ENCODE measurements at places on chromosomes 13 and 19.
A peak's percentile ranks its signal among the peaks of the same experiment; 100 is the strongest.

DNA sequence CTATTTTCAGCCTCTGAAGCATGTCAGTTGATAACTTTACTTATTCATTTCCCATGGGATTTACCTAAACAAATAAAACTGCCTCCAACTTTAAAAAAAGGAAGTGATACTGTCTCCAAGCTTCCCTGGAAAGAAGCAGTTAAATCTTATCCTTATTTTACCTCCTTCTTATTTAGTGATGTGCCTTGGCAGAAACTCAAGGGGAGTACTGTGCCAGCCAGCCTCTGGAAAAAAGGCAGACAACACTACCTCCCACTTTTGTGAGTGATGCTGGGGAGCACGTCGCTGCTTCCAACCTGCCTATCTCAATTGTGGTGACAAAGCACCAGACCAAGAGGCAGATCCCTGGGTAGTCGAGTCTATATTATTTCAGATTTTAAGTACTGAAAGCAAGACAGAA, 765.6 kb downstream of the DIAPH3 start:
- peak; percentile 7 for DNase-seq

- no peak for DNase-seq
Observed at GRCh38 chr19:33628921-33629825, 7.4 kb downstream of the CHST8 start.

- no peak for DNase-seq
Observed at GRCh38 chr19:54100561-54100960, at the start of gene OSCAR. TSS of gene OSCAR (minus strand) at chr19:54100803. CDS start at chr19:54100792, 11 bp downstream.

DNA sequence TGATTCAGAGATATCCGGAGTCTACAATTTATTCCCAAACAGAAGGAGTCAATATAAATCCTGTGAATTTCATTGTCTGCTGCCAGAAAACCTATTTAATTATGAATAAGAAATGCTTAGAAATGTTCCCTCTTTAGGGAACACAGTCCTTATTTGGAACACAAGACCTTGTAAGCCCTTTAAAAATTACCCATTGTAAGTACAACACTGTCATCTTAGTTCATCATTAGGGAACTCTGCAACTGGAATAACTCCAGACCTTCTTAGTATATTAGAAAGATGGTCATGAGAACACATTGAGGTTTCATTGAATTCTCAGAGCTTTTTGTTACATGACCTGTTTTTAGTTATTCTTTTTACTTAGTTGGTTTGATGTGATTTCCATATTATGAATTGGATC, 548.5 kb upstream of the KLF12 start:
- DNase-seq = no peak

DNA sequence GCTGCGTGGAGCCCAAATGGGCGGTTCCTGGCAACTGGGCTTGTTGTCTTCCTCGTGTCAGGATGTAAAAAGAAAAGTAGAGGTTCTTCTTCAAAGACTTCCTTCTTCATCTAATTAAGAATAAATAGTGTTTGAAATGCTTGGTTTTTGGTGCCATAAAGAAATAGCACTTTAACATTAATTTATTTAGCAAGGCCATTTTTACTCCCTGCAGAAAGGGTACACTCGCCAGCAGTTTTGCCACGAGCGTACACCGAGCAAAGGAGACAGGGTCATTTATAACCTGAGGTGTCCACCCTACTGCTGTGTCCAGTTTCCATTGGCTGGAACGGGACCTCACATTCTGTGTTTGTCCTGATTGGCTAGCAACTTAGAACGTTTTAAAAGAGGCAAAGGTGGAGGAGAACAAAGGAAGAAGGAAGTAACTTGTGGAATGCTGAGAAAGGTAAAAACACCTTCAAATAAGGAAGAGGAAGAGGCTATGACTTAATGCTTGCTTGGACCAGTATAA, 21.8 kb upstream of the OR10H1 start:
- no peak for DNase-seq

DNA sequence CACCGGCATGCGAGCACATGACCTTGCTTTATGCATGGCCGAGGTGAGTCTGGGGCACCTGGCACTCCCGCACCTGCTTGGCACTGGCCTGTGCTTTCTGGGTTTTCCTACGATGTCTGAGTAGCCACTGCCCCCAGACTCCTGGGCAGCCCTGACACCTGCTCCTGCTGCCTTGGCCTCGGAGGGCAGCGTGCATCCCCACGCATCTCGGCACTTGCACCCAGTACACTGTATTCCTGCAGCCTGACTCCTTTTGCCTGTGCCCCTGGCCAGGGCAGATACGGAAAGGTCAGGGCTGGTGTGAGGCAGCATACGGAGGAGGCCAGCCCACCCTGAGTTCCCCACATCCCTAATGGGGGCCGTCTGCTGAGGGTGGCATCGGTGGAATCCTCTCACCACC, 340.6 kb downstream of the TEX29 start:
- no peak for DNase-seq

- no peak for DNase-seq
Observed at GRCh38 chr13:105255472-105255871, 1280.0 kb downstream of the EFNB2 start.

DNA sequence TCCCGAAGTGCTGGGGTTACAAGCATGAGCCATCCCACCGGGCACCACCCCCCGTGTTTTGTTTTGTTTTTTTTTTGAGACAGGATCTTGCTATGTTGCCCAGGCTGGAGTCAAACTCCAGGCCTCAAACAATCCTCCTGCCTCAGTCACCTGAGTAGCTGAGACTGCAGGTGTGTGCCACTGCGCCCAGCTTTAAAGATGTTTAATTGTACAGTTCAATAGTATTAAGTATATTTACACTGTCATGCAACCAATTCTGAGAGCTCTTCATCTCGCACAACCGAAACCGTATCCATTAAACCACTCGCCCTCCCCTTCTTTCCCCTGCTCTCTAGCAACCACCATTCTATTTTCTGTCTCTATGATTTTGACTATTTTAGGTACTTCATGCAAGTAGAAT, 15.6 kb downstream of the NUCB1 start:
- DNase-seq = no peak

GRCh38 chr13:102763741-102764140, 9.8 kb downstream of the TEX30 start:
- DNase-seq = no peak

DNA sequence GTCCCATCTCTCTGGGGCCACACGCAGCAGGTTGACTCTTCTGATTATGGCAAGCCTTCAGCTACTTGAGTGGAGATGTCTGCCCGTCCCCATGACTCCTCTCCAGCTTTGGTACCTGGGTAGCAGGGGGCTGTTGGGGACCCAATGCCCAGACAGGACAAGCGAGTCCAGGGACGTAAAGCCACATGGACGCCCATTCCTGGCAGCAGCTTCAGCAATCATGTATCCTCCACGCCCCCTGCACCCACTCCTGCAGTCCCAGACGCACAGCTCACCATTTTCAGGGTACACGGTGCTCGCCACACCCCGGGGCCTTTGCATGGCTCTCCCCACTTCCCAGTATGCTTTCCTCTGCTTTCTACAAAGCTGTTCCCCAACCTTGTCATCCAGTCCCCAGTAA, 22.0 kb upstream of the VSTM2B start:
- no peak for DNase-seq

GRCh38 chr19:1970806-1971502, 30.0 kb downstream of the CSNK1G2 start:
- DNase-seq = no peak

DNA sequence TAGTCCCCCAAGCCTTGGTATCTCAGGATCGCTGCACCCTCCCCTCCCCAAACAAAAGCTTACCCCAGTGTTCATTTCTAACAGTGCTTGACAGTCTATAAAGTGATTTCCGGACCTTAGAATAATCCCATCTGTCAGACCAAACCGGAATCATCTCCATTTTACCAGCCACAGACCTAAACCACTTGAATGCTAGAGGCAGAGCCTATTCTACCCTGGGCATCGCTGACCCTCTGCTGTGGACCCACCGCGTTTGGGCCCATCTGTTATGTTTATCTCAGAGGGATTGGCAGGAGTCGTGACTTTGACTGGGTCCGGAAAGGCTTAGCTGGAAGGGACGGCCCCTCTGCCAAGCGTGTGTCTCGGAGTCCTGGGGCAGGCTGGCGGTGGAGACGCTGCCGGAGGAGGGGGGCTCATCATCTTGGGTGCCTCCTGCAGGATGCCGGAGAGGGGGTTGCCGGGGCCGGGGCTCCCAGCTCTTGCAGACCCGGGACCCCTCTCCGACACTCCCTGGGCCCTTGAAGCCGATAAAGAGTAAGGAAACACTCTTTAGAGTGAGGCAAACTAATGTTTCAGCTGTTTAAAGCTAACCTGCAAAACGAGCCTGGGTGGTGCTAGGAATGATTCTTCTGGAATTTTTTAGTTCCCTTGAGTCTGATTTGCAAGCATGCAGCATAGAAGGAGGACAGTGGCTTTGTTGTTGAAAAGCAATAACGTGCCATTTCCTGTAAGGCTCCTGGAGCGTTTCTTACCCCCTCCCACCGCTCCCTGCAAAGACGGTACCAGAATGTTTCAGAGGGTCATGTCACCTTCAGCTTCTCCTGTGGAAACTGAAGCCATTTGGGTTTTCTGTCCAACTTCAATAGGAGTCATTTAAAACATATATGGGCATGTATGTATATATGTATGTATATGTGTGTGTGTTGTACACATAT, 1.3 kb downstream of the SLC25A42 start:
- peak; percentile 56 for DNase-seq

GRCh38 chr13:100512422-100512821, 76.2 kb downstream of the GGACT start:
- no peak for DNase-seq

GRCh38 chr19:31127134-31127967, 221.9 kb downstream of the TSHZ3 start:
- DNase-seq = no peak

DNA sequence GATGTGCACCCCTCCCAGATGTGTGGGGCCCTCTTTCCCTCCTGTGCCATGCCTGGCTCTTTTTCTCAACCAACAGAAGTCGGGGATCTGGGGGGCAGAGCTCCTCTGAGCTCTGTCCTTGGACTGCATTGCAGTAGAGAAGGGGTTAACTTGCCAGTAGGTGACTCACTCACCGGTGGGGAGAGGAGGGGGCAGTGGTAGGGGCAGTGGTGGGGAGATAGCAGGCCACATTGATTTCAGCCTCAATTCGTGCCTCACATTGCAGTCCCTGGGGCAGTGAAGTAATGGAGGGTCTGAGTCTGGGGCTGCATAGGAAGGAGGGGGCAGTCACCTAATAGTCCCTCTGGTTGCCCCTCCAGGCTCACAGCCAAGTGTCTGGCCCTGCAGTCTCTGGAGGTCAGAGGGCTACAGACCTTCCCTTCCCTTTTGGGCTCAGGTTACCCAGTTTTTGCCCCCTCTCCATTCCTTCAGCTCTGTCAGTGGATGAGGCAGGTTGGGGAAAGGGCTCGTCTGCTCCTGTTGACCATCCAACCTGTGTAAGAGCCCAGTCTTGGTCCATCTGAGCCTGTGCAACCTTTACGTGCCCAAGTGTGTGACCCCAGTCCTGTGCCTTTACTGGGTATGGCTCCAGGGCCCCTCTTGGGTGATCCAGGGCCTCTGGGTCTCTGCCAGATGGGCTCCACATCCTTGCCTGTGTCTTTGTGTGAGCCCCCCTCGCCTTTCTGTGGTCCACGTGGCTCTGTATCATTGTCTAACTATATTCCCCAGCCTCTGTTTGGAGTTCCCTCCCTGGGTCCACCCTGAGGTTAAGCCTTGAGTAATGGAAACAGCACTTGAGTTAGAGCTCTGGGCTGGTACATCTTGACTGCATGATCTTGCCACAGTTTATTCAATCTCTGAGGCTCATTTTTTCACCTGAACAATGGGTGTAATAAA, 13.0 kb downstream of the CIC start:
- DNase-seq = no peak

DNA sequence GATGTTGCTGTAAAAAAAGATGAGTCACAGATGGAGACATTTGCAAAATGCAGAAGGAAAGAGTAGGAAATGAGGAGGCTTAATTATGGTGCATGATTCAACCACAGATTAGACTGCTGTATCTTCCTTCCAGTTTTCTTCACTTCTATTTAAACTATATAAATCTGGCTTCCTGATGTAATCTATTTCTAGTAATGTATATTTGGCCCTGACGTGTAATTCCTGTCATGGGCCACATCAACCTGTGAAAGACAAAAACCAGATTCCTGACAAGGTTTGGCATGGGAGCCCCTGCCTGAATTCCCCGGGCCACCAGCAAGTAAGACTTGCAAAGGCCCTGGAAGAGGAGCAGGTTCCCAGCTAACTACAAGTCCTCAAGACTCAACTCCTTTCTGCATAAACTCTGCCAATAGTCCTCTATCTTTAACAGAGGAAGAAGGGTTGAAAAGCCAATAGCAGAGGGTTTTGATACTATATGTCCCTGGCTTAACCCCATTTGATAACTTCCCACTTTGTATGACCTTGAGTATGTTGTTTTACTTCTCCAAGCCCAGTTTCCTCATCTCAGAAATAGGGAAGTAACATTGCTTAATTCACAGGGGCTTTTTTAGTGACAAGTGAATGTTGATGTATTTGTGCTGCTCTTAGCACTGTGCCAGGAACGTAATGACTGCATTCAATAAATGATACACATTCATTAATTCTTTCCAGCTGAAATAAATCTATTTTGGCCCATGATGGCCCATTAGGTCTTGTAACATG, 172.7 kb downstream of the SPRY2 start:
- no peak for DNase-seq

- DNase-seq = peak; percentile 84
Observed at GRCh38 chr19:8361921-8362793, 1.8 kb upstream of the ANGPTL4 start.

- no peak for DNase-seq
Observed at GRCh38 chr13:40228496-40228895, 437.9 kb downstream of the FOXO1 start.

DNA sequence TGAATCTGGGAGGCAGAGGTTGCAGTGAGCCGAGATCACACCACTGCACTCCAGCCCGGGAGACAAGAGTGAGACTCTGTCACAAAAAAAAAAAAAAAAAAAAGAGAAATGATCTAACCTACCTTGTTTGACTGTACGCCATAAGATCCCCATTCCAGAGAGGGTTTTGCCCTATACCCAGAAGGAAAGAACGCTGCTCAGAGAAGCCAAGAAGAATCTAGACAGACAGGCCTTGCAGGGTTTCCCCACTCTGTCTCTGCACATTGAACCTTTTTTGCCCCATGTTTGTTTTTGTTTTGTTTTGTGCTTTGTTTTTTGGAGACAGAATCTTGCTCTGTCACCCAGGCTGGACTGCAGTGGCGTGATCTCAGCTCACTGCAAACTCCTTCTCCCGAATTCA, 7.4 kb upstream of the MAP1S start:
- no peak for DNase-seq

DNA sequence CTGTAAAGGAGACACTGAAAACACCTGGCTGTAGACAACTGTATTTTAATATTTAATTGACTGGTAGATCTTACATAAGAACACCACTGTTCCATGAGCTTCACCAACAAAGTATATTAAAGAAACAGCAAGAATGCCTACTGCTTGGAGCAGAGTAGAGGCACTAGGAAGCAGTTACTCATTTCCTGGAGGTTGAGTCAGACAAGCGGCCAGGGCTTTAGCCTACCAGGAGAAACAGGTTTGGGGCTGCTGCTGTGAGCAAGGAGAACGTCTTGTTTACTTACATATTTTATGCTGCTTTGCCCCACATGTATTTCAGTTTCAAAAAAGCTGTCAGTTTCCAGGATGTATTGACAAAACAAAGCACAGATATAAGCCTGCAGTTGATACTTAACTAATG, 33.4 kb downstream of the ALG5 start:
- DNase-seq = no peak

GRCh38 chr19:2529473-2529918, 53.6 kb downstream of the GADD45B start:
- no peak for DNase-seq

Measured in SK-N-SH (cell line).